Pulmonary artery endothelial cell (primary cell): ENCODE measurements at places on chromosomes 3 and 15.

GRCh38 chr3:112013058-112013783 lies 14.5 kb downstream of the TAGLN3 start:
- peak; percentile 19 for DNase-seq

- no peak for DNase-seq
Observed at GRCh38 chr15:79091204-79091867, 756 bp upstream of the RASGRF1 start.

DNA sequence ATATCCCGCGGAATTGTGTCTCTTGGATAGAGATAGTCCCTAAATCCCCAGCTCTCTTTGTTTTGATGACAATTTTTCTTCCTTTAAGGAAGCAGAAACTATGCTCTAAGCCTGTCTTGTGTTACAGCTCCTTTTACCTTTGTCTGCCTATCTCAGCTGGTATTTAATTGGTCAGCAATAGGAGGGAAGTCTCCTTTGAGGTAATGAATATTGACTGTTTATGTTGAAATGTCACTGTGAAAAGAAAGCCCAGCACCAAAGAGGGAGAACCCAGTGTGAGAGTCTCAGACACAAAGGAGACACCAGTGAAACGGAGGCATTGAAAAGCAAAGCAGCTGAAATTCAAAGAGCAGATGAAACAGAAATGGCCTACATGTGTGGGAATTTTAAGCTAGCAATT lies 372.6 kb downstream of the NR2F2 start:
- no peak for DNase-seq

GRCh38 chr3:173003956-173004355 lies 137.1 kb downstream of the SPATA16 start:
- DNase-seq = no peak
